ENCODE measurements at places on chromosomes 1 and 21. TPM values are rescaled to one million over a fixed set of nuclear protein-coding genes. Genes with fewer than 3 reads are reported as not detected.

The PTPN7 gene
- total RNA-seq = not detected

The KANK4 gene
- total RNA-seq = 0.13 TPM

The B4GALT3 gene
- total RNA-seq = 12.9 TPM

The FAM43B gene
- not detected for total RNA-seq

- DNase-seq = no peak
These were observed 148.7 kb downstream of the FCRL5 start for GRCh38 chr1:157403608-157404007.

GRCh38 chr1:67691712-67692111, 6.7 kb downstream of the GADD45A start:
- DNase-seq = peak; percentile 18

DNA sequence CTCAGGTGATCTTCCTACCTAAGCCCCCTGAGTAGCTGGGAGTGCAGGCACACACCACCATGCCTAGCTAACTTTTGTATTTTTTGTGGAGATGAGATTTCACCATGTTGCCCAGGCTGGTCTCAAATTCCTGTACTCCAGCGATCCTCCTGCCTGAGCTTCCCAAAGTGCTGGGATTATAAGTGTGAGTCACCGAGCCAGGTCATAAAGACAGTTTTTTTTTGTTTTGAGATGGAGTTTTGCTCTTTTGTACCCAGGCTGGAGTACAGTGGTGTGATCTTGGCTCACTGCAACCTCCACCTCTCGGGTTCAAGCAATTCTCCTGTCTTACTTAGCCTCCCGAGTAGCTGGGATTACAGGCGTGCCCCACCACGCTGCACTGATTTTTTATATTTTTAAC, 42.1 kb downstream of the KIF1B start:
- peak; percentile 52 for DNase-seq

DNA sequence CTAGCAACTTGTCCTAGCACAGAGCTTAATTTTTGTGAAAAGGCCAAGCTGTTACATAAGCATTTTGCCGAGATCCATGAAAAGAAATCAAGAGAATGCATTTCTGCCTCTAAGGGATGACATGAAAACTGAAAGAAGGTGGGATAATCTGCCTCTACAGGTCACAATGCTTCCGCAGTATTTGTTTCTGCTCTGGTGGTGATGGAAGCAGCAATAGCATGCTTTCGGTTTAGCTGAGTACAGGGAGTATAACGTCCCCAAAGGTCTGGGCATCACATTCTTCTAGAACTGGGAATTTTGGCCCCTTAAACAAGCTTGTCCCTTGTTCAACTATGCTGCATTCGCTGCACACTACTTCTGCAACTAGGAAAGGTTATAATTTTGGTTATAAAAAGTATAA, 14.4 kb upstream of the MAGI3 start:
- DNase-seq = no peak

GRCh38 chr1:156690675-156691036, 13.4 kb upstream of the NES start:
- DNase-seq = no peak

DNA sequence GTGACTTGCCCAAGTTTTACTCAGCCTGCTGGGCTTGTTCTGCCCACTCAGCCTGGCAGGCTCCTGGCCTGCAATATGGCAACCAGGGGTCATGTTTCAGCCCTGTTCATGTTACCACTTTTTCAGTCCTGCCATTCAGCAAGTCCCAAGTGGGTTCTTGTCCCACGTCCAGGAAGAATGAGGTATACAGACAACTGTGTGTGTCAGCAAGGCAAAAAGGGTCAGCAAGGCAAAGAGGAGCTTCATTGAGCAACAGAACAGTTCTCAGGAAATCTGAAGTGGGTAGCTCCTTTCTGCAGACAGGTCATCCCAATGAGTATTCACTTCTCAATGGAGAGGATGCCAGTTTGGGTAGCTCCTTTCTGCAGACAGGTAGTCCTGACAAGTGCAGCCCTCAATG, 1233.3 kb upstream of the B3GALT2 start:
- no peak for DNase-seq

DNA sequence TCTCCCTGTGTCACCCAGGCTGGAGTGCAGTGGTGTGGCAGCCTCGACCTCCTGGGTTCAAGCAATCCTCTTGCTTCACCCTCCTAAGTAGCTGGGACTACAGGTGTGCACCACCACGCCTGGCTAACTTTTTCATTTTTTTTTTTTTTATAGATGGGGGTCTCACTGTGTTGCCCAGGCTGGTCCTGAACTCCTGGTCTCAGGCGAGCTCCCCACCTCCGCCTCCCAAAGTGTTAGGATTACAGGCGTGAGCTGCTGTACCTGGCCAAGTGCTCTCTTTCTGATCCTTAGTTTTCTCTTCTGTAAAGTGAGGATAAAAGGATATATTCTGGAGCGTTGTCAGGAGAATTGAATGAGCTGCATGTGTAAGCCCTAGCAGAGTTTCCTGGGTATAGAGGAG, 68.7 kb downstream of the GALNT2 start:
- no peak for DNase-seq

GRCh38 chr1:119711804-119712341, at the start of gene PHGDH:
PHGDH (plus strand) TSS chr1:119711934; CDS start chr1:119712023, 89 bp downstream.
- DNase-seq = peak; percentile 79

Measured in bronchial epithelial cell (primary cell).